ENCODE measurements at places on chromosomes 3 and 15. TPM values are rescaled to one million over a fixed set of nuclear protein-coding genes. Genes with fewer than 3 reads are reported as not detected.

The CCDC33 gene
- total RNA-seq, result not detected

The EPHA3 gene
- 0.81 TPM for total RNA-seq

The ADPGK gene
- 40.9 TPM for total RNA-seq

The RTP1 gene
- not detected for total RNA-seq

The ANKUB1 gene
- not detected for total RNA-seq

The HTR3E gene
- total RNA-seq, result not detected

The DGKG gene
- total RNA-seq, result 0.16 TPM

The C2CD4B gene
- not detected for total RNA-seq

The DLL4 gene
- total RNA-seq, result 0.13 TPM

The IGSF10 gene
- 1.1 TPM for total RNA-seq

The SH2D7 gene
- not detected for total RNA-seq

The KBTBD13 gene
- total RNA-seq, result not detected

The PPM1L gene
- 6.5 TPM for total RNA-seq

The ALDH1L1 gene
- total RNA-seq, result 0.25 TPM

The C3orf85 gene
- total RNA-seq, result not detected

The BHLHE40 gene
- 113 TPM for total RNA-seq

The C3orf49 gene
- not detected for total RNA-seq

The CNTN3 gene
- not detected for total RNA-seq

The SLC51B gene
- total RNA-seq, result not detected

The GMNC gene
- total RNA-seq, result 2.0 TPM

The FAM162A gene
- total RNA-seq, result 17.1 TPM
